Osteoblast (primary cell): ENCODE measurements at places on chromosomes 4 and X. TPM values are rescaled to one million over a fixed set of nuclear protein-coding genes. Genes with fewer than 3 reads are reported as not detected.
A peak's percentile ranks its signal among the peaks of the same experiment; 100 is the strongest.

Gene TRAPPC11
- total RNA-seq: 51.0 and 58.3 TPM in 2 replicates

Gene ADH1C
- total RNA-seq: 0.59 and 0.72 TPM in 2 replicates

Gene AFM
- not detected in 2 replicates for total RNA-seq

Gene TRMT2B
- total RNA-seq: 13.8 and 15.9 TPM in 2 replicates

Gene CT45A5
- total RNA-seq: not detected in 2 replicates

Gene HS3ST1
- total RNA-seq: under 0.01 TPM in 2 replicates

Gene DAPP1
- not detected in 2 replicates for total RNA-seq

Gene DMP1
- not detected in 2 replicates for total RNA-seq

Gene RNF113A
- total RNA-seq: 15.3 and 15.9 TPM in 2 replicates

Gene VCX2
- not detected in 2 replicates for total RNA-seq

Gene MAGEC3
- total RNA-seq: not detected in 2 replicates

Gene DMRTC1B
- total RNA-seq: not detected in 2 replicates

Gene MAGEB2
- not detected in 2 replicates for total RNA-seq

DNA sequence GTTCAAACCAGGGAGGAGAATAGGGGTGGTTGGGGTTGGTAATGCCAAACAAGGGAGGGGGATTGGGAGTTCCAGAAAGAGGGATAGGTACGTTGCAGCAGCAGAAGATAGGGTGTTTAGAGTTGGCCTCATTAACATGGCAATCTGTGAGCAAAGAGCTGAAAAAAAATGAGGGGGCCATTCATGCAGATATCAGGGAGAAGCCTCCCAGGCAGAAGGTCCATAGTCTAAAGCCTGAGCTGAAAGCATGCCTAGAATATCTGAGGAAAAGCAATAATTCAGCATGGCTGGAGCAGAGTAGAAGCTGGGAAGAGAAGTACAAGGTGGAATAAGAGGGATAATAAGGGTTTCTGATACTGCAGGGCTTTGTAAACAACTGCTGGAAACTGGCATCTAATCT is 550.9 kb upstream of the LCORL start:
- no peaks in the 10 kb centered on the region for H3K27me3 ChIP-seq
- no peak for DNase-seq
- H3K4me1 ChIP-seq: no peaks in the 10 kb centered on the region

DNA sequence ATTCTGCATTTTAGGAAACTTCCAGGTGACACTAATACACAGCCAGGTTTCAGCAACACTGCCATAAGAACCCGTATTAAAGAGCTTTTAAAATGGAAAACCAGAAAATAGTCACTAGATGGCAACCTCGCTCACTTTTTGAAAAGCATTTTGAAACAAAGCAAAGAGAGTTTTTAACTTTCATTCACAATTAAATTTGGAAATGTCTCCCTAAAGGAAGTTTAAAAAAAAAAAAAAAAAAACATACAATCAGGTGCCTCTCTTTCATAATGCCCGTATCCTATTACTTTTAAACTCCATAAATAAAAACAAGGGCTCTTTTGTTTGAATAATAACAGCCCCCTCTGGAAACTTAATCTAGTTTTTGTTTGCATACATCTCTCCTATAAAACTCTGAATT is 20.3 kb downstream of the MEPE start:
- peak; percentile 73 for DNase-seq
- no peak overlapping the region for H3K27ac ChIP-seq
- H3K4me3 ChIP-seq: no peak overlapping the region

GRCh38 chr4:182885738-182886077 is 31.5 kb downstream of the DCTD start:
- no peaks in the 10 kb centered on the region for H3K27me3 ChIP-seq
- H3K4me3 ChIP-seq: no peak overlapping the region

DNA sequence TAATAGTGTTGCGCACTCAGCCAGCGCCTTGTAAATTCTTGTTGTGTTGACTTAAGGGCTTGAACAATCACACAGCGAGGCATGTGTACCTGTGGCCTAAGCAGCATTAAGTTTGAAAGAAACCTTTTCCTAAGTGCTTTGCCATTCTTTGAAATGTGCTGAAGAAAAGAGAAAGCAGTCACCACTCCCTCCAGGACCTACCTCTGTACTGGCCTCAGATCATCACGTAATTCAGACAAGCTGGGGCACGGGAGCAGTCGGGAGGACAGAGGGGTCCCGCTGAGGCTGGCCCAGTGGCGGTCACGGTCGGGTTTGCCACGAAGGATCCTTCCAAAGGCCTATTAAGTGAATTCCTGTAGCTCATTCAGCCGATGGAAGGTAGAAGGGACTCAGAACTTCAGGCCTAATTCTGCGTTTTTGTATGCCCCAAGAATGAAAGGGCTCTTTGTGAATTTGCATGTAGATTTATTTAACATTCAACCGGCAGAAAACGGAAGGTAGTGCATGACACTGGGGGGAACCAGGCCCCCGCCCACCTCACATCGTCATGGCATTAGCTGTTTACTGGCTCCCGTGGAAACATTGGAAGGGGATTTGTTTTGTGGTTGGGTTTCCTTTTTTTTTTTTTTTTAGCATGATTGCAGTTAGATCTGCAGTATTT is 106.3 kb downstream of the TRAPPC11 start:
- H3K27me3 ChIP-seq: peaks cover 2% of the 10 kb centered on the region
- H3K4me3 ChIP-seq: no peak overlapping the region
- H3K4me1 ChIP-seq: no peaks in the 10 kb centered on the region

DNA sequence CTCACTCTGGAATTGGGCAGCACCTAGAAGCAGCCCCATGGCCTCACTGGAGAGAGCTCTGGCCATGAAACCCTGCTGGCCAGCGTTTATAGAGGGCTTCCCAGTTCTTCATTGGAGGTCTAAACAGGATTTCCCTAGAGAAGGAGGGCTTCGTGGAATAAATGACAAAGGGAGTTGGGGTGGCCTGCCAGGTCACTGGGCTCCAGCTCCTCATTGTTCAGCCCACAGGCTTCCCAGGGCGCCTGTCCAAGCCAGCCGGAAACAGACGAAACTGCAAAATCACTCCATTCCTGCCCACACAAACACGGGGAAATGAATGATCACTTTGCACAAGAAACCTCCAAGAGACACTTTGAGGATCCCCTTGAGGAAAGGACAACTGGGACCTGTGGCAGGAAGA is 189.7 kb downstream of the TSPAN5 start:
- DNase-seq: no peak
- H3K36me3 ChIP-seq: peaks cover 11% of the 10 kb centered on the region
- peaks cover 34% of the 10 kb centered on the region for H3K4me1 ChIP-seq
- H3K27ac ChIP-seq: peak overlapping the region; percentile 76

DNA sequence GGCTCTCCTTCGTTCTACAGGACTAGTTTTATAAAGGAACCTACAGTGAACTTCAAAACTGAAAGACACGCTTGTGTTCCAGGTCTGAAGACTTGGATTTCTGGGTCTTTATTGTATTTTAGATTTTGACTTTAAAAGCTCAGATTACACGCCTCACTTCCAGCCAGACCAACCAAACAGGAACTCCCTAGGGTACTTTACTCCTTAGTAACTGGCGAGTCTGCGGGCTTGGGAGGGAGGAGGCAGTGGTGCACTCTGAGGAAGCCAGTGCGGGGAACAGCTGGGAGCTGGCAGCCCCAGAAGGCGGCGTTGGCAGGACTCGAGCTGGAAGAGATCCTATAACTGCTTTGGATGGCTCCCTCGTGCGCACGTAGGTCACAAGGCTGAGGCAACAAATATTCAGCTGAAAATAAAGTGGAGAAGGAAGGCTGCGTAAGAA is 391 bp upstream of the PHKA1 start:
- DNase-seq: peak; percentile 86
- H3K4me1 ChIP-seq: no peaks in the 10 kb centered on the region
- H3K36me3 ChIP-seq: no peaks in the 10 kb centered on the region

DNA sequence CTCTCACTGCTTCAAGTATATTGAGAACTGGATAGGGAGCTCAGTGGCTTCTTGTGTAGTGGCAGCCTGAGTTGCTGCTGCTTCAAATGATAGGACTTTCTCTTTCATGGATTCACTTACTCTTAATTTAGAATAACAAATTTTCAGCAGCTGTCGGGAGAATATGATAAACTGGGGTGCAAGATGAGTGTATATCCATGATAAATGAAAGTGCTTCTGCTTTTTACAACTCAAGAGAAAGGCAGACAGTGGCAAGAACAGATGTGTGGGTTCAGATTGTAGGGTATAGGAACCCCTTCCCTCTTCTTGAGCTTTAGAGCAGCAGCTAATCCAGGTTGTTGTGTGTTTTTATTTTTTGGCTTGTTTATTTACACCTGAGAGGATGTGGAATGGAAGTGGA is 1.0 kb downstream of the SH3BGRL start:
- H3K36me3 ChIP-seq: no peaks in the 10 kb centered on the region
- no peaks in the 10 kb centered on the region for H3K27me3 ChIP-seq
- H3K27ac ChIP-seq: peak overlapping the region; percentile 86
- H3K4me1 ChIP-seq: peaks cover 2% of the 10 kb centered on the region

DNA sequence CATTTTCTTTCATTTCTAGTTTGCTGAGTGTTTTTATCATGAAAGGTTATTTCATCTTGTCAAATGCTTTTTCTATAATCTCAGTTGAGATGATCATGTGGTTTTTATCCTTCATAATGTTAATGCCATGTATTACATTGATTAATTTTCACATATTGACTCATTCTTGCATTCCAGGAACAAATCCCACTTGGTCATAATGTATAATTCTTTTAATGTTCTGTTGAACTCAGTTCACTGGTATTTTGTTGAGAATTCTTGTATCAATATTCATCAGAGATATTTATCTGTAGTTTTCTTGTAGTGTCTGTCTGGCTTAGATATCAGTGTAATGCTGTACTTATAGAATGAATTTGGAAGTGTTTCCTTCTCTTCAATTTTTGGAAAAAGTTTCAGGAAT is 16.7 kb upstream of the LHFPL1 start:
- no peak for DNase-seq
- H3K4me3 ChIP-seq: no peak overlapping the region
- H3K4me1 ChIP-seq: no peaks in the 10 kb centered on the region
- H3K27me3 ChIP-seq: peaks cover 5% of the 10 kb centered on the region
- H3K36me3 ChIP-seq: no peaks in the 10 kb centered on the region

- peak; percentile 84 for DNase-seq
- peaks cover 3% of the 10 kb centered on the region for H3K4me1 ChIP-seq
- H3K4me3 ChIP-seq: peak overlapping the region; percentile 49
- H3K36me3 ChIP-seq: no peaks in the 10 kb centered on the region
These were observed 26.9 kb upstream of the PPP2R3B start for GRCh38 chrX:413322-414201.

DNA sequence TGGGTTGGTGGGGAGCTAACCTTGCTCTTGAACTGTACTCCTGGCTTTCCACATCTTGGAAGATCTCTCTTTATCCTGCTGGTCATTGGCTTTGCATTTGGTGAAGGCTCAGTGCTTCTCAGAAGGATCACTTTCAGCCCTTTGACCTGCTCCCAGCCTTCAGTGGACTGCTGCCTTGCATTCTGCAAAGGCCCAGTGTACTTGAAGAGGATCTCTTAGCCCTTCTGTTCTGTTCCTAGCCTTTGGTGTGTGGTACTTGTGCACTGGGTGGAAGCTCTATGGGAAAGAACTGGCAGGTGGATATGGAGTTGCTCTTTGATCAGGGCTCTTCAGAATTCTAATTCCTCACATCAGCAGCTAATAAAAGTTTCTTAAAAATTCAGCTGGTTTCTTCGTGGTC is 46.5 kb downstream of the FGF2 start:
- peaks cover 51% of the 10 kb centered on the region for H3K4me1 ChIP-seq
- H3K36me3 ChIP-seq: peaks cover 28% of the 10 kb centered on the region
- no peak overlapping the region for H3K4me3 ChIP-seq
- H3K27me3 ChIP-seq: no peaks in the 10 kb centered on the region
- H3K27ac ChIP-seq: peak overlapping the region; percentile 84

DNA sequence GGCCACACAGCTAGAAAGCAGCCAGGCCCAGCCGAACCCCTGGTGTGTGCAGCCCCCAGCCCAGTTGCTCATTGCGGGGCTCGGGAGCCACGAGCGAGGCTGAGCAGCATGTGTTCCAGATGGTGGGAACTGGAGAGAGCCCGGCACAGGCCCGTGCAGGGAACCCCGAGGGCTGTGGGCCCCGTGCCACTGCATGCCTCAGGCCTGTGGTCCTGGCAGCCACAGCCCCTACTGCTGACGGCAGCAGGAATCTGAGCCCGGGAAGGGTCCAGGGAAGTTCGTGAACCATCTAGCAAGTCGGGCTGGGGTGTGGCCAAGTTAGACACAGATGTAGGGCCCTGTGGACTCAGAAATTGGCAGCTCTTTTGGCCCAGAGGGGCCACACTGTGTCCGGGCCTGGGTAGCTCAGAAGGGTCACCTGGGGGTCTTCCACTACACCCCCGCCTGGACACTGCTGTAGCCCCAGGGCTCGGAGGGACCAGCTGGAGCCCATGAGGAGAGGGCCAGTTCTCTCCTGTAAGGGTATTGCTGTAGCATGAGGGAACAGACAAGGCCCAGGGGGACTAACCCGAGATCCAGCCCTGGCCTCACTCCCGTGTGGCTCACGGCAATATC is 12.1 kb downstream of the HTRA3 start:
- no peak overlapping the region for H3K4me3 ChIP-seq
- peak; percentile 91 for DNase-seq
- H3K36me3 ChIP-seq: no peaks in the 10 kb centered on the region
- no peaks in the 10 kb centered on the region for H3K27me3 ChIP-seq

- H3K4me1 ChIP-seq: no peaks in the 10 kb centered on the region
- DNase-seq: no peak
- H3K36me3 ChIP-seq: no peaks in the 10 kb centered on the region
- H3K4me3 ChIP-seq: no peak overlapping the region
- H3K27me3 ChIP-seq: no peaks in the 10 kb centered on the region
- no peak overlapping the region for H3K27ac ChIP-seq
These were observed 19.8 kb upstream of the PPARGC1A start for GRCh38 chr4:23909671-23910070.

DNA sequence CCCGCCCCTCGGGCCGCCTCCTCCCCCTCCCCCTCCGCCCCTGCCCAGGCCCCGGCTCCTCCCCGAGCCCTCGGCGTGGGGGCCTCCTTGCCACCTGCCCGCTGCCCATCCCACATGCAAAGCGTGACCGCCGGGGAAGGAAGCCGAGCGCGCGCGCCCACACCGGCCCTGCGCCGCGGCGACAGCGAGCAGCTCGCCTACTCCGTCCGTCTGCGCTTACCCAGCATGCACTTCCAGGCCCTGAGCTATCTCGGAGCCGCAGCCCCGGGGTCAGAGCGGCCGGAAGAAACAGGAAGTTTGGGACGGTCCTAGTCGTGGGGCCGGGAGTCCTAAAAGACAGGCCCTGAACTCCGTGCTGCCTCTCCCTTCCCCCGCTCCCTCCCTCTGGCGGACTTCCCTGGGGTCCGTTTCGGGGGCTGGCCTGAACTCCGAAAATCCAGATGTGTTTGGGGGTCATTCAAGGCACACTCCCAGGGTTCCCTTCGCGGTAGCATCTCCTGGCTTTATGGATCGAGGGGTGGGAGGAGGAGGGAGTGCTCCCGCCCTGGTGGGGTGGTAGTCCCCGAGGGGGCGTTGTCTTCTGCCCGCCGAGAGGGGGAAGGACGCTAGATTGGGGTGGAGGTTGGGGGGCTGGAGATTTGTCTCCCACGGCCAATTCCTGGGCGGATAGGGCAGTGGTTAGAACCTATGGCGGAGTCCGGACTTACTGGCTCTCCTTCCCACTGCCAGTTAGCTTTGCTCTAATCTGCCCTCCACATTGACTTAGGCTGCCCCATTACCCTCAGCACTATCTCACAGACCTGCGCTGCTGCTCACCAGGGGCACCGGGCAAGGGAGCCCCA is 25.0 kb upstream of the BCORL1 start:
- no peaks in the 10 kb centered on the region for H3K36me3 ChIP-seq
- peak; percentile 91 for DNase-seq
